ENCODE measurements at places on chromosomes 2 and 18.

- DNase-seq, result no peak
These were observed 14.6 kb downstream of the KCNF1 start for GRCh38 chr2:10926191-10926820.

GRCh38 chr2:234128606-234129005 is 78.1 kb downstream of the SPP2 start:
- no peak for DNase-seq

DNA sequence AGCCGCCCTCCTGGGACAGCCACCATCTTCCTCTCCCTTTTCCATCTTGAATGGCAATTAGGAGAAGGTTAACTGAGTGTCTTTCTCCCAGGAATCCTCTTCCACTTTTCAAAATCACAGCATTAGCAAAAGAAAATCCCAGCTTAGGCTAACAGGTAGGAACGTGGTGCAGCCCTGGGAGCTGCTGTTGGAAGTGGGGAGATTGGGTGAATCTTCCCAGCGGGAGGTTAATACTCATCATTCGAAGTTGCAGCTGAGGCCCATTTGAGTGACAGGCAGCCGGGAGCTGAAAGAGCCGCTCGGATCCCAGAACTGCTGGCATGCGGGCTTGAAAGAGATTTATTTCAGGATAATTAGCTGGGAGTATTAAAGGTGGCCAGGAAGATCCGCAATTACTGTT is 306.0 kb downstream of the BCL11A start:
- DNase-seq, result no peak

- DNase-seq, result no peak
These were observed 69.6 kb downstream of the EML4 start for GRCh38 chr2:42238644-42239288.

Data from SK-N-SH (cell line).